ENCODE measurements at places on chromosomes 2 and 18.

- DNase-seq: no peak
These were observed 187.8 kb downstream of the DPP4 start for GRCh38 chr2:161886248-161886647.

- DNase-seq: no peak
These were observed 782.6 kb downstream of the KCNJ3 start for GRCh38 chr2:155481141-155481540.

DNA sequence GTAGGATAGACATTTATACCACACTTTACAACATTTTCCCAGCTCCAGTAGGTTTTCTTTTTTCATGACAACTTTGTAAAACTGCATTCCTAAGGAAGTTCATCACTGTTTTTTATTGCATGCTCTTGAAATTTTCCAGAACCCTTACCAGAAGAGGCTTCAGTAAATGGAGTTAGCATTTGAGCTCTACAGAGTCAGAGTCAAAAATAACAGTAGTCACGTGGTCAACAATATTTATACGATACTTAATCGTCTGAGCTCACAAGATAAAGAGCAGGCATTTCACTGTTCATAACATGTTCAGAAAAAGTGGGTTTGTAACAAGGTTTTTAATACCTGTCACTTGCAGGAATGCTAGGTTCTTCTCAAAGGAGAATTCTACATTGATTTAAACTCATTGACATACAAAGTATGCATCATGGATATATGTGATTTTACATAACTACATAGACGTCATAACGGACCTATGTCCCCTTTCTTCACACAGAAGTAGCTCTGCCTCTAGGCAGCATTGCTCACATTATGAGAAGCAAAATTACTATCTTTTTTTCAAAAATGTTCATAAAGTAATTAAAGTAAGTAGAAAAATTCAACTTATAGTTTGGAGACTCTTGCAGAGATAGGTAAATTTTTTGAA, 187.0 kb upstream of the COL3A1 start:
- DNase-seq: no peak

DNA sequence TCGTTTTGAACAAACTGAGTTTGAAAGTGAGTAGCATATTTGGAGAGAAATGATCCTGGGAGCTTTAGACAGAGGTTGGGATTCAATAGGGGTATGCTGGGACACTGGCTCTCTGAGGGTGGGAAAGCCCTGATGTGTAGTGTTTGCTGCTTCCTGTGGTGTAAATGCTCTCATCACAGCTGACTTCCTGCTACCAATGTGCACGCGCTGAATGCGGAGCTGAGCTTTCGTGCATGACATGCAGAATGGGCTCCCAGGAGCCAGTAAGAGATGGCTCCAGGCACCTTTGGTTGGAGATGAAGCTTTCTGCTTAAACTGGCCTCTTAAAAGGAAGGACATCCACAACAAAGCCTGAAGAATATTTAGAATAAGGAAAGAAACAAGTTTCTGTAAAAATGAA, 224.1 kb upstream of the CCDC150 start:
- peak; percentile 28 for DNase-seq

GRCh38 chr18:46167971-46168370, 63.8 kb downstream of the HAUS1 start:
- peak; percentile 70 for DNase-seq

DNA sequence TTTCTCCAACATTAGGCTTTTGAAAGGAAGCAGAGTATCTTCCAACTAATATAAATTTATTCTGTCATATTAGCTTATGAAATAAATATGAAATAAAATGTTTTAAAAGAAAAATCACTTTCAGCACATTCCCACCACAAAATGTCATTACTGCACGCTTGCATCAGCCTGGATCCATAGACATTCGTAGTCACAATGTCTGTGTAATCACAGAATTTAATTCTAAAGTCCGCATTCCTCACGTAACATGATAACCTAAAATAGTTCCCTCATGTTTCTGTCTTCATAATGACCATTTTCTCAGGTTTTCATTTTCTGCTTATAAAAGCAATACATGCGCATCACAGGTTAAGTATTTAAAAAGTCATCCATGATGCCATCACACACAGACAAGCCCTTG, 47.1 kb downstream of the HDAC4 start:
- DNase-seq: no peak

GRCh38 chr2:164000176-164000575, 264.4 kb upstream of the FIGN start:
- DNase-seq: no peak

DNA sequence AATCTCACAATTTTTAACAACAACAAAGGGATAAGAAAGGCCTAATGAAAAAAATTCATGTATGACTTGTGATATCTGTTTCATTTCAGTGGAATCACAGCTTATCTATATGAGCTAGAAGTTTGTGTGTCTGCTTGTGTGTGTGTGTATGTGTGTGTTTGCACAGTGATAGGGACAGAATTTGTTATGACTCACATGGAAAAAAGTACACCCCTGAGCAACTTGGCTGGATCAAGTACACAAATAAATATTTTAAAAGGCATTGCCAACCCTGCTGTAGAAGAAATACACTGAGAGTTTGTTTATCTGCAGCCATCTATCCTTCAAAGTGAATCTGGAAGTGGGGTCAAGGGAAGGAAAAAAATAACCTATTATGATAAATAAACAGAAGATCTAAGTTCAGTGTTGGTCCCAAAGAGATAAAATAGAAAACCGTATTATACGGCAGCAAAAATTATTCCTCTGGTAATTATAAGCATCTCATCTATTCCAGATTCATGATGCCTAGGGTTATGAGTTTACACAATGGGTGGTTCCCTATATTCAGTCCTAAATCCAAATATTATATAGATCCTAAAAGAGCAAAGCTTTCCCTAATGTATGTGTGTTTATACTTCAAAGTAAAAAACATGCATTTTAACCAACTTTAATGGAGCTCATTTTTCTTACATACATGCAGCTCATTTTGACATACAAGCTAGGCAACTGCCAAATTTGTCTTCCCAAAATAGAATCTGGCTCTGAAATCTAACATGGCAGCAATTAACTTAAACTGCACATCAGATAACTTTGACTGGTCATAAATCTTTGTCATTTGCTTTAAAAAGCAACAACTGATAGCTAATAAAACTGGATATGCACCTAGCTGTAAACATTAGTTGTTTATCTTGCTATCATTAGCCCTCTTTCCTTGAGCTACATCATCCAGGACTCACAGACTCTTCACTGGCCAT, 420.6 kb downstream of the IRS1 start:
- DNase-seq: no peak

DNA sequence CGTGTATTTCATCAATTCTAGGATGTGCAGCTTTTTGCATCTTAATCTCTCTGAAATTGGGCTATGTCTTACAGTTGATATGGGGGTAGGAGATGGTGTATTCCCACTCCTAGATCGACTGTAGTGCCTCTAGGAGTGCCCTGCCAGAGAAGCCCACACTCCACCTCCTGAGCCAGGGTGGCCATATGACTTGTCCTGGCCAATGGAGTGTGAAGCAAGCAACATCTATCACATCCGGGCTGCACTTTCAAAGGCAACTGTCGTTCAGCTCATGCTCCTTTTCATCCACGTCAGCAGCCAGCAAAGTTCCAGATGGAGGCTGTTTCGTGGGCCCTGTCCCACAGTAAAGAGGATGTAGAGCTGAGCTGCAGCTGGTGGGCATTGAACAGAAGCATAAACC, 149.4 kb upstream of the SLC1A4 start:
- peak; percentile 73 for DNase-seq

DNA sequence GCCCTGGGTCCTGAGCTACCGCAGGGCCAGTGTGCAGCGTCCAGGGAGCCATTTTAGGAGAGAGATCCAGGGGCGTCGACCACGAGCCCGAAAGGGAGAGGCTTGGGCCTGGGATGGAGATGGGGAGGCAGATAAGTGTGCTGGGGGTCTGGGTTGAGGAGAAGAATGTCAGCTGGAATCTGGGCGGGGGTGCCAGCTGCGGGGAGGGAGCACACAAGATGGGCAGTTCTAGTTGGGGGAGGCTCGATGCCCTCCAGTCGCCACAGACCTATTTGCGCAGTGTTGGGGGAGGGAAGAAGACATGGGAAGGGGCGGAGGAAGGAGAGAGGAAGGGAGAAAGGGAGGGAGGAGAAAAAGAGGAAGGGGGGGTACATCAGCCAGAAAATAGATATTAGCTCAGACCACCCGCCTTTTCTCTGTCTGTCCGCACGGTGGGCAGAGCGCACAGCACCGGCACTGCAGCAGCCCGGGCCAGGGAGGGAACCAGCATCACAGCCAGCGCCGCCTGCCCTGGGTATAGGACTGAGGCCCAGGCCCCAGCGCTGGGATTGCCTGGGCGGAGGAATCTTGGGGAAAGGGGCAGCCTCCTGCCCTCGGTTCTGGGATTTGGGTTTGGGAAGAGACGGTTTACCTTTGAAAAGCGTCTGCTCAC, 1.9 kb upstream of the HOXD11 start:
- no peak for DNase-seq

- no peak for DNase-seq
These were observed 210.4 kb downstream of the SOCS6 start for GRCh38 chr18:70499218-70499691.

DNA sequence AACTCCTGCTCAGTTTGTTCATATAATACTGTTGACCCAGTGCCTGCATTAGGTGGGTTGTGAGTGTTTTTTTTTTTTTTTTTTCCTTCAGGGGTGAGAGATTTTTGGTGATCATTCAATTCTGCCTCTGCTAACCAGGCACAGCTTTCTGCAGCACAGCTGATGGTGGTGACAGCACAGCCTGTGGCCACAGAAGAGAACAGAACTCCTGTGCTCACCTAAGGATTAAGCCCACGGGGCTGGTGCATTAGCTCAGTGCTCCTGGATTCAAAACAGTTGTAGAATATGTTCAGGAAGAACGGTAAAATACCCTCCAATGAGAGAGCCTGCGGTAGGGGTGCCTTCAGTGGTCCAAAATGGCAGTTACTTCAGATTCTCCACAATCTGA, 42.0 kb downstream of the PKP4 start:
- DNase-seq: no peak

DNA sequence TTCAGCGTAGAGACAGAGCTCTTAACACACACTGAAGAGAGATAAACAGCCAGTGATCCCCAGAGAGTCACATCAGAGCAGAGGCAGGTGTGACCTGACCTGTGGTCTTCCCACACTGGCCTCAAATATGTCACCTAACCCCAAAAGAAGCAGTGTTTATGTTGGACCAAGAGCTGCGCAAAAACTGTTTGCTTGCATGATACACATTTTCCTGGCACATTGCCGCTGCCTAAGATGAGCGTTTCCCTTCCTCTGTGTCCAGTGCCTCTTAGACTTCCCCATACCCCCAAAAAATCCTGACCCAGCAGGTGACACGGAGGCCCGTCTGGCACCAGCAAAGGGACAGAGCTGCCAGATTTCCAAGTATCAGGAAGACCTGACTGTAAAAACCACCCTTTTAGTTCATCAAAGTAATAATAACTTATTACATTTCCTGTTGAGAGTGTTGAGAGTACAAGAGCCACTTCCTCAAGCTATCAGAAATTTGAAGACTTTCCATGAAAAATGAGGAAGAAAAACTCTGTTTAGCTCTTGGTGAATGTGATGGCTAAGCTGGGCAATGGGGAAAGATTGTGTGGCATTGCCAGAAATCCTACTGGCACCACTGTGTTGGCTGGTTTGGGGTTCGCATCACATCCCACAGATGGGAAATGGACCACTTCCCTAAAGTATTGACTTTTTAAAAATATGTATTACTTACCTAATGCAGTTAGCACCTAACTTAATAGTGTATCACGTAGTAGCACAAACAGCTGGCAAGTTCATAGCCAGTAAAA, 6.7 kb downstream of the TNFRSF11A start:
- no peak for DNase-seq

- DNase-seq: no peak
These were observed 94.8 kb downstream of the ZNF407 start for GRCh38 chr18:74692367-74693013.
